ENCODE measurements at places on chromosomes 1 and 21. TPM values are rescaled to one million over a fixed set of nuclear protein-coding genes. Genes with fewer than 3 reads are reported as not detected.

DIO1 gene
- polyA plus RNA-seq, result 24.2 TPM

TMPRSS15 gene
- polyA plus RNA-seq, result not detected

CDC7 gene
- polyA plus RNA-seq, result 3.9 TPM

LIX1L gene
- 15.3 TPM for polyA plus RNA-seq

TEX38 gene
- polyA plus RNA-seq, result 0.27 TPM

RIPK4 gene
- polyA plus RNA-seq, result 28.1 TPM

CADM3 gene
- polyA plus RNA-seq, result 0.77 TPM

TRIM45 gene
- 4.3 TPM for polyA plus RNA-seq

PTCH2 gene
- polyA plus RNA-seq, result 2.5 TPM

TMPRSS3 gene
- 1.5 TPM for polyA plus RNA-seq

GRCh38 chr1:168235548-168235885 is 9.7 kb downstream of the SFT2D2 start:
- DNase-seq, result no peak

DNA sequence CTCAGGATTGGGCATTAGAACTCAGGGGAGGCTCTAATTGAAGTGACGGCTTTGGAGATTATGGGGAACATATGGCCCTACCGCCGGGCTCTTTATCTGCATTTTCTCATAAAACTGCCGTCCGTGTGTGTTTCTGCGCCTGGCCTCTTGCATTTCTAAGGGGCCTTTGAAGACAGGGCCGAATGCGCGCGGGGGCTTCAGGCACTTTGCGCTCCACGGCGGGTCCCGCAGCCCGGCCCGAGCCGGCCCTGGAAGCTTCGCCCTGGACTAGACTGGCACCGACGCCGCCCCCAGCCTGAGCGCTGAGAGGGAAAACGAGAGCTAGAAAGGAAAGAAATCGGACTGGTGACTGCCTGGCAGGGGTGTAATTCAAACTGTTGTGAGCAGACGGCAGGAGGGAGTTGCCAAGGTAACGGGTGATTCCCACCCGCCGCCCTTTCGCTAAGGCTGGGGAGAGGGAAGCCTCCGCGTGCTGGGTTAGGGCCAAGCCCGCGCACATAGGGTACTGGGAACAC is 120.7 kb downstream of the LMX1A start:
- peak; percentile 11 for DNase-seq

- no peak for DNase-seq
Measured at GRCh38 chr21:45876381-45877170, 105.0 kb upstream of the COL6A1 start.

GRCh38 chr1:58886611-58887010 is 102.8 kb upstream of the JUN start:
- DNase-seq, result no peak

GRCh38 chr1:234476172-234476571 is 2.8 kb downstream of the TARBP1 start:
- no peak for DNase-seq

GRCh38 chr1:220754212-220754917 is 6.2 kb downstream of the MTARC2 start:
- DNase-seq, result no peak

GRCh38 chr21:17466166-17466565 is 46.7 kb upstream of the CXADR start:
- peak; percentile 64 for DNase-seq

DNA sequence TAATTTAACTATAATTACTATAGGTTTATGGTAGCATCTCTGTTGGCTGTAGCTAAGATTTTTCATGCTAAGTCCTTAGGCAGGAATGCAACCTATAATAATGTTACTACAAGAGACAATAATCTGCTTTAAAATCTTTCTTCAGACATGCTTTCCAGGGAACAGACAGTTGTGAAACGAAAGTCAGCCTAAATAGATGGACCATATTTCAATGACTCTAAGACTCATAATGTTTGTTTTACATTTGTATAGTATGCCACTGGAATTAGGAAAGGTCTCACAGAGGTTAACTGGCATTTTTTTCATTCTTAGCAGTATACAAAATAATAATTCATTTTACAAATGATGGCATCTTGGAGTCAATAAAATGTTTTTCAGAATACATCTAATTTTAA is 8.1 kb downstream of the RERE start:
- DNase-seq, result no peak

DNA sequence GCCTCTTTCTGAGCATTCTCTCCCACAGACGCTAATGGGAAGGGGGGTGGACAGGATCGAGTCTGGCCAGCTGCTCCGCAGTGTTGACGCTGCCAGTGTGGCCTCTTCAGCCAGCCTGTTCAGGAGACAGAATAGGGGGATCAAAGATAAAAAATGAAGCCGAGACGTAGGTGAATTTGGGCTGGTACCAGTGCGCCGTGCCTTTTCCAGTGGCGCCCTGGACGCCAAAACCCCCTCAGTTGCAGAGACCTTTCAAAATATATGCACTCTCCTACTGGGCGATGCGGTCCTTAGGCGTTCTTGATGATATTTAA is 1.1 kb downstream of the TTC3 start:
- DNase-seq, result no peak

DNA sequence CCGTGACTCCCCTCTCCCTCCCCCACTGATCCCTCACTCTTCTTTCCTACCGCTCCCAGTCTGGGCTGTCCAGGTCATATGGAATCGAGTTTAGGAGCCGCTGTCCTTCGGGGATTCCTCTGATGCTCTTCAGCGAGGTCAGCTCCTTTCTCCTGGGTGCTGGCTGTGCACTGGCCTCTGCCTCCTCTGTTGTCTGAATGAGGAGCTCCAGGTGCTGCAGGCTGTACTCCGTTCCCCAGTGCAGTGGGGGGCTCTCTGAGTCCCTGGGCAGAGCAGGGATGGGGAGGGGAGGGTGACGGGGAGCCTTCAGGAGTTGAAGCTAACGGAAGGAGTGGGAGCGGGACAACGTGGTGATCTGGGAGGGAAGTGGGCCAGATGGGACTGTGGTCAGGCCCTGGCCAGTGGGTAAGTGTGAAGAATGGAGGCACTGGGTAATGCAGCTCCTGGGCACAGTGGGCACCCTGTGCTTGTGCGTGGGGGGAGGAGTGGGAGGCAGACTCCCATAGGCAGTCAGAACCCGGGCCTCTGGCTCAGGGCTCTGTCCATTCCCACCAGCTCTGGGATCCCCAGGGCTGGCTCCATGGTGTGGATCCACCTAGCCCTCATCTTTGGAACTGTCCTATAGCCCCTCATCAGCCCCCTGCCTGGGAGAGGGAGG is 59.5 kb upstream of the TLR5 start:
- DNase-seq, result no peak

GRCh38 chr1:59061876-59062275 is 235.0 kb upstream of the FGGY start:
- DNase-seq, result peak; percentile 72

DNA sequence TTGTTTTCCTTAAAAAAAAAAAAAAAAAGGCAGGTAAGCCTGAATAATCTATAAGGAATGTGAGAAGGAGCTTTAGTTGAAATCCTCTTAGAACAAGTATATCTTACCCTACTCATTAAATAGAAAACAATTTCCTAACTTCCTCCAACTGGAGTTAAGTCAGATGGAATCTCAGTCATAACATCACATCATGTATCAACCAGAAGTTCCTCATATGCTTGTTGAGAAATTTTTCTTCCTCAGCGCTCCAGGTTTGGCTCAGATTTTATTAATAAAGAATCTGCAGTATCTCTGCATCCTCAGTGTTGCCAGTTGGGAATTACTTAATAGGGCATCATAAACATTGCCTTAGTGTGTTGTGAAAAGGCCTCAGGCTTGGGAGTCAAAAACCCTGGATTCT is 37.6 kb downstream of the DUSP10 start:
- no peak for DNase-seq

- no peak for DNase-seq
Measured at GRCh38 chr1:109104364-109105151, 9.4 kb upstream of the ELAPOR1 start.

DNA sequence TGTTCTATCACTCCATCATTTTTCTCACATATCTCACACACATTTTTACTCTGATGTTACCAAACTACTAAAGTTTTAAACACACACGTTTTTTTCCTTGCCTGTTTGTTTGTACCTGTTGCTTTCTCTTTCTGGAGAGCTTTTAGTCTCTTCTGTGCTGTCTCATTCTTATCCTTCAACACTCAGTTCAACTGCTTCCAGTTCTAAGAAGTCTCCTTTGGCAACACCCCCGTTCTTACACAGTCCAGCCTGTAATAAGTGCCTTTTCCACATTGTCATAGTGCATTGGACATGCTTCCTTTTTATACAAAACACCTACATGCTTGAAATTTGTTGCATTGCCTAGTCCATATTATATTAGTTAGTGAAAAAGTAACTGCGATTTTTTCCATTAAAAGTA is 360.2 kb upstream of the BRINP3 start:
- DNase-seq, result no peak

GRCh38 chr1:14017531-14017961 is 317.6 kb downstream of the PRDM2 start:
- DNase-seq, result no peak

DNA sequence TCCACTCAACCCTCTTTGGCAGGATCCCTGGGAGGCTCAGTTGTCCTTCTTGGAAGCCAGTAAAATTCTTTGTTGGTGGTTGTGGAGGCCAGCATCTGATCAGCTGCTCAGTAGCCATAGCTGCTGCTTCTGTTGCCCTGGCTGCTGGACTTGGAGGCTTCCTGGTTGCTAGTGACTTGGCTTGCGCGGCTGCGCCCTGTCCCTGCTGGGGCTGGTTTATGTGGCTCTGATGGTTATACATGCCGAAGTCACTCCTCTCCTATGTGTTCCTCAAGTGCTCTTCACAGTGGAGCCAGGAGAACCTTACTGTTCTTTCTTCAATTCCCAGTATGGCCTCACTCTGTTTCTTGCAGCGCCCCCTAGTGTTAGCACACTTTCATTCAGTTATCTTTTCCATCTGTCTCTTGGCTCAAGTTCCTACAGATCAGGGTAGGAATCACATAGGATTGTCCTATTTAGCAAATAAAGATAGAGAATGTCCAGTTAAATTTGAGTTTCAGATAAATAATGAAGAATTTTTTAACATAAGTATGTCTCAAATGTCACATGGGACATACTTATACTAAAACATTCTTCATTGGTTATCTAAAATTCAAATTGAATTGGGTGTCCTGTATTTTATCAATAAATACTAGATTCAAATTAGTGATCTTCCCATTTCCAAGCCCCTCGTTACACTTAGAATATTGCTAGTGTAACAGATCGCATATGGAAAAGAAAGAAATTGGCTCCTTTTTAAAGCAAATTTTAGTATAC is 176.5 kb downstream of the TGFB2 start:
- DNase-seq, result peak; percentile 34

GRCh38 chr1:12346483-12347151 is 116.8 kb downstream of the VPS13D start:
- DNase-seq, result peak; percentile 29

GRCh38 chr1:23984417-23985186 is 4.5 kb upstream of the SRSF10 start:
- peak; percentile 60 for DNase-seq

GRCh38 chr1:78081980-78082860 is 36.5 kb downstream of the GIPC2 start:
- DNase-seq, result peak; percentile 16

- no peak for DNase-seq
Measured at GRCh38 chr1:201127755-201128455, 921 bp upstream of the ASCL5 start.

- DNase-seq, result no peak
Measured at GRCh38 chr21:24870633-24871032, 736.6 kb downstream of the MRPL39 start.

DNA sequence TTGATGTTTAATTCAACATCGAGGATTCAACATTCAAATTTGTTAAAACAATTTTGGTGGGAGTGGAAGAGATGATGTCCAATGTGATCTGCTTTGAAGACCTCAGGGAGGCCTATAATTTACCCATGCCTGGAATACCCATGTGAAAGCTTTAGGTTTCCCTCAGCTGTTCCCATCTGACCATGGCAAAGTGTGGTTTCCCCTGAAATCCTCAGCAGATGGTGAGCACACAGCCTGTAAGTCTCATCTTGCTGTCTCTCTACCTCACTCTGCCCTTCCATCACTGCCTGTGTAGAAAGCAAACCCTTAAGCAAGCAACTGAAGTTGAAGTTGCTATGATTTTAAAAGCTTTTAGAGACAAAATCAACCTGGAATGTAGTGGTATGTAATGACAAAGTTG is 80.1 kb upstream of the ATF3 start:
- DNase-seq, result no peak

DNA sequence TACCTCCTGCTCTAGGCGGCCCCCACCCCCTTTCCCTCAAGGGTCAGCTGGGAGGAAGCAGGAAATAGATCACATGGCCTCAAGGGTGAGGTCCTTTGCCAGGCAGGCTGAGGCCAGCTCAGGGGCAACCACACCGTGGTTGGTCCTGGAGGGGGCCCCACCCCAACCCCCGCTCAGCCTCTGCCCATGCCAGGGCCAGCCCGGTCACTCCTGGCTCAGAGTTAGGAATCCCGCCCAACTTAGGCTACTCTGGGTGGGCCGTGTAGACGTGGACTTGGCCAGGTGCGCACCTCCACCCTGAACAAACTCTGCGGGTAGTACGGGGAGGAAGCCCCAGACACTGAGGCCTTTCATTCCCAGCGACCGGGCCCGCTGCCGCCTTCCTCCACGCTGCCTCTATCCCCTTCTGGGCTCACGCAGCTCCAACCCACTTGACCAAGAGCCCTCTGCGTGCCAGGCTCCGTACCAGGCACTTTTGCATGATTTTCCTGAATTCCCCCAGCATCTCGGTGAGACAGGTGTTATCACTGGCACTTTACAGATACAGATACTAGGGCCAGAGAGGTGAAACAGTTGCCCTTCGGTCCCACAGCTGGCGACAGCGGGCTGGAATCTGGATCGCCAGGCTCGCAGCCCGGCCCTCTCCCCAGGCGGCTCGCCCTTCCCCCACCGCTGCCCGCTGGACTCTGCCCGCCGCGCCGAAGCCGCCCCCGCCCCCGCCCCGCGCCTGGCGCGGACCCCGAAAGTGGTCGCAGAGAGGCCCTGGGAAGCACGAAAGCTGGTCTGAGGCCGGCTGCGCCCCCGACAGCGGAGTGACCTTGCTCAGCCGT is 769 bp downstream of the GALE start:
- DNase-seq, result peak; percentile 92

- no peak for DNase-seq
Measured at GRCh38 chr1:27135541-27136235, 19.2 kb downstream of the SLC9A1 start.

DNA sequence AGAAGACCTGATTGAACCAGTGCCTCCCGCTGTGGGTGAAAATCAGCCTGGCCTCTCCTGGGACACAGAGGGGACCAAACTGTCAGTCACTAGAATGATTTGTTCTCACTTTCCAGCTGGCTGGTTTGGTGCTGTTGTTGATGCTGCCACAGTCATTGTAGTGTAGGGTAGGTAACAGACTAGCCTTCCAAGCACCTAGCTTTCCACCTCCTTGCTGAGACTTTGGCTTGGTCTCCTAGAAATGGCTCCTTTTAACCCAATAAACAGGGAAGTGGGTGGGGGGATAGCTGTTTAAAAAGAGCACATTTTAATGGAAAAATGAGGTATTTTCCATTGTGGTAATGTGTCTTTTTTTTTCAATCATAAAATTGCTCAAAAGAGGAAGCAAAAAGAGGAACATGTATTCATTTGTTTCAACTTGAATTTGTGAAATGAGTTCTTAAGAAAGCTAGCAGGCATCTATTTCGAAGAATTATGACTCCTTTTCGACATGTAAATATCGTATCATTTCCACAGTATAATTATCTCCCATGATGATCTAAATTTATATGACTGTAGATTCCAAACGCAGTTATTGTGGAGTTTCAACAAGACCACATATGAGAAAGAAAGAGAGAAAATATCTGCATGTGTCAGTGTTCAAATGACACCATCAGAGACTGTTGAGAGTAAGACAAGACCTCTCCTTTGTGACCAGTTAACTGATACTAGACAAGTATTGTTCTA is 190.1 kb downstream of the HLX start:
- no peak for DNase-seq

GRCh38 chr1:2213576-2214505 is 14.3 kb upstream of the SKI start:
- peak; percentile 69 for DNase-seq
